SJCRH30 (cell line): ENCODE measurements at places on chromosomes 12 and 14. TPM values are rescaled to one million over a fixed set of nuclear protein-coding genes. Genes with fewer than 3 reads are reported as not detected.

DNA sequence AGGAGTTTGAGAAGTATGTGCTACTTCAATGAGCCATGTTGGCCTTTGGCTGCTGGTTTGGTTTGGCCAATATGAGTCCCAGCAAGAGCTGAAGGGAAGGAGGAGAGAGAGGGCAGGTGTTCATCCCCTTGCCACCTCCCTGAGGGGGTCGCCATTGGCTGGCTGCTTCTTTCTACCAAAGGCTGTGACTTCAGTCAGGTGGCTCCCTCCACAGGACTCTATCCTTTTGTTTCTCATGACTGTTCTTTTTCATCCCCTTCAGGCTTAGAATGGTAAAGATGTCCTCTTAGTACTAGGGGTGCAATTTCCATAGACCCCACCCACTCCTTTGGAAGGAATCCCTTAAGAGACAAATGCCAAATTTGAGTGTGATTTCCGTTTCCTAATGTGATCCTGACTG is 31.2 kb upstream of the OTOGL start:
- H3K4me1 ChIP-seq: no peaks in the 10 kb centered on the region
- H3K27me3 ChIP-seq: no peaks in the 10 kb centered on the region
- no peak for DNase-seq
- H3K36me3 ChIP-seq: no peaks in the 10 kb centered on the region
- no peak overlapping the region for H3K27ac ChIP-seq

DNA sequence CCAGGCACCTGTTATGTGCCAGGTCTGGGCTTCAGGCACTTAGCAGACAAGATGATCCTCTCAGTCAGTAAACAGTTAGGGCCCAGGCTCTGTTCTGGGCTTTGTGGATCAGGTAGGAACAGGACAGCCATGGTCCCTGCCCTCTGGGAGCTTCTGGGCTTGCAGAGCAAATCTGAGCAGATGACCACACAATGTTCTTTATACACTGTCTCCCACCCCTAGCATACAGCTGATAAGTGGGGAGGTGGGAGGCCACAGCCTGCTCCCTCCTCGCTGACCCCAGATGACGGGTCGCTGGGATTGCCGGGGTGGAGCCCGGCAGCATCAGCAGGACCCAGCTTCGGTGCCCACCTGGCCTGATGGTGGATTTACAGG is 53.1 kb upstream of the RIN3 start:
- DNase-seq: no peak
- H3K4me1 ChIP-seq: no peaks in the 10 kb centered on the region
- no peaks in the 10 kb centered on the region for H3K36me3 ChIP-seq
- no peak overlapping the region for H3K27ac ChIP-seq

- DNase-seq: no peak
- H3K27ac ChIP-seq: no peak overlapping the region
- no peaks in the 10 kb centered on the region for H3K4me1 ChIP-seq
- H3K36me3 ChIP-seq: no peaks in the 10 kb centered on the region
- H3K4me3 ChIP-seq: no peak overlapping the region
Observed at GRCh38 chr14:77640756-77641533, 24.5 kb upstream of the SPTLC2 start.

DNA sequence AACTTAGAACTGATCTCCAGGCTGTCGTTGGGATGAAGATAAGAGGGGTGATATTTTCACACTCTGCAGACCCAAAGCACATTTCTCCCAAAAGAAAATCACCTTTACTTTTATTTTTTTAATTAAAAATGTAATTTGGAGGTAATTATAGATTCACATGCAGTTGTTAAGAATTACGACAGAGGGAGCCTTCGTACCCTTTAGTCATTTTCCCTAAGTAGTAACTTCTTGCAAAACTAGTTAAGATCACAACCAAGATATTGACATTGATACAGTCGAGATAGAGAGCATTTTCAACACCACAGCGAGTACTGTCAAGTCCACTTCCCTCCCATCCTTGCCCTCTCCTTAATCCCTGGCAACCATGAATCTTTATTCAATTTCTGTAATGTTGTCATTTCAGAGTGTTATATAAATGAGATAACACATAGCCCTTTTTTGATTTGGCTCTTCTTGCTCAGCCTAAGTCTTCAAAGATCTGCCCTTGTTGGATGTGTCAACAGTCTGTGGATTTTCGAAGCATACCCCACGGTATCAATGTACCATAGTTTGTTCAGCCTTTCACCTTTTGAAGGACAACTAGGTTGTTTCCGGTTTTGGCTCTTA is 39.6 kb downstream of the DNAH10 start:
- H3K4me1 ChIP-seq: no peaks in the 10 kb centered on the region
- no peak overlapping the region for H3K27ac ChIP-seq
- no peaks in the 10 kb centered on the region for H3K36me3 ChIP-seq
- no peak overlapping the region for H3K4me3 ChIP-seq
- H3K27me3 ChIP-seq: no peaks in the 10 kb centered on the region

Gene PZP
- total RNA-seq: not detected in 2 replicates

- no peaks in the 10 kb centered on the region for H3K27me3 ChIP-seq
- DNase-seq: no peak
- H3K27ac ChIP-seq: no peak overlapping the region
Observed at GRCh38 chr14:45038865-45039264, 45.1 kb upstream of the PRPF39 start.

- H3K36me3 ChIP-seq: no peaks in the 10 kb centered on the region
- no peak overlapping the region for H3K4me3 ChIP-seq
- H3K27ac ChIP-seq: no peak overlapping the region
- H3K27me3 ChIP-seq: no peaks in the 10 kb centered on the region
- no peak for DNase-seq
Observed at GRCh38 chr12:127888943-127889719, 377.8 kb upstream of the TMEM132C start.

DNA sequence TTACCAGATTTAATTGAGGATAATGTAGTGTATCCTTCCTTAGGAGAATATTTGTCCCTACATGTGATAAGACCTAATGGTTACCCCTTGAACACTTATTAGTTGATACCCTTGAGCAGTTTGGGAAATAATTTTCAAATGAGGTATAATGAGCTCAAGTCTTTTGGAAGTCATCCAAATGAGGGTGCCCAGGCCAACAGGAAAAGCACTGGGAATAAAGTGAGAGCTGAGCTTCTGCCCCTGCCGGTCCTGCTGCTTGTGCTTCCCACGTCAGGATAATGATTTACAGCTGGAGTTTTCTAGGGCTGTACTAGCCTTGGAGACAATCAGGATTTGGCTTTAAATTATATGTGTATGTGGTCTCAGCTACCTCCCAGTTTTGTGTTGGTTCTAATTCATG is 178.8 kb upstream of the FRMD6 start:
- H3K27ac ChIP-seq: no peak overlapping the region
- H3K4me1 ChIP-seq: no peaks in the 10 kb centered on the region
- no peaks in the 10 kb centered on the region for H3K36me3 ChIP-seq
- no peak overlapping the region for H3K4me3 ChIP-seq
- DNase-seq: no peak
- H3K27me3 ChIP-seq: no peaks in the 10 kb centered on the region

DNA sequence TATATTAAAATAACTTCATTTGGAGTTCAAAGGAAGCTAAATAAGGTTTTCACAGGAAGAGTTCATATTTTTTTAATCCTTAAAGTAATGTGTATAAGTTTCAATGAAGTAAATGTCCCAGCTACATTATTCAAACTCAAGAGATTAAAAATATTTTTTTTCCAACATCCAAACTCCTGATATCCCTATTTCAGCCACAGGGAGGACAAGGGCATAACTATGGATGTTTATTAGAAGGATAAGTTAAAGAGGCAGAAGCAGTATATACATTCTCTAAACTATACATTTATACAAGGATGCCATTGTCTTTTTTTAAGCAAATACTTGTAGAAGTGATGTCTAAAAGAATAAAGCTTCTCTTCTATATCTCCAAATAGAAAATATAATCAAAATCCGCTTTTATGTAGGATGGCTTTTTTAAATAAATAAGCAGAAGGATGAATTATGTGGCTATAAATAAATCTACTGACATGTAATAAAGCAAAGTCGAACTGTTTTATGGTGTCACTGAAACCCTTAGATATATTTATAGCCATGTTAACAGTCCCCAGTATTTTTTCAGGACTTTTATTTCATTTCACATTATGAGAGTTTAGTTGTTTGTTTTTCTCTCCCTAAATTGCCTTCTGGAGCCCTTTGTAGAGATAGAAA is 936.5 kb downstream of the DIO2 start:
- H3K27me3 ChIP-seq: no peaks in the 10 kb centered on the region
- no peak for DNase-seq
- H3K27ac ChIP-seq: no peak overlapping the region

Gene SLCO1B1
- not detected in 2 replicates for total RNA-seq

- no peak overlapping the region for H3K4me3 ChIP-seq
- no peaks in the 10 kb centered on the region for H3K27me3 ChIP-seq
- H3K4me1 ChIP-seq: peaks cover 18% of the 10 kb centered on the region
- no peak for DNase-seq
- no peaks in the 10 kb centered on the region for H3K36me3 ChIP-seq
Observed at GRCh38 chr14:104288272-104288671, 149.9 kb downstream of the KIF26A start.

DNA sequence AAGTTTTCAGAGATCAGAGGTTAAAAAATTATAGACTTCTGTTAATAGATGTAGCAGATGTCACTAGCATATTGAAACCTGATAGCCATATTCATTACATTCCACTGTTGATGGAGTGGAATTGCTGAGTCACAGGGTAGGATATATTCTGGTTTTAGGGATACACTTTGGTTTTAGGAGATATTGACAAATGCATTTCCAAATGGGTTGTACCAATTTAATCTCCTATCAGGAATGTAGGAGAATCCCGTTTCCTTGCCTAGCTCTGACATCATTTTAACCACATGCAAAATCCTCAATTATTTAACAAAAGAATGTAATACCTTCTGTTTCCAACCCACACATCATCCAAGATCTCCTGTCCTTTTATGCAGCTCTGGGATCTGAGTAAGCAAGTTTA is 30.7 kb upstream of the ESR2 start:
- H3K4me3 ChIP-seq: no peak overlapping the region
- peak; percentile 57 for DNase-seq
- H3K36me3 ChIP-seq: no peaks in the 10 kb centered on the region
- no peaks in the 10 kb centered on the region for H3K27me3 ChIP-seq

DNA sequence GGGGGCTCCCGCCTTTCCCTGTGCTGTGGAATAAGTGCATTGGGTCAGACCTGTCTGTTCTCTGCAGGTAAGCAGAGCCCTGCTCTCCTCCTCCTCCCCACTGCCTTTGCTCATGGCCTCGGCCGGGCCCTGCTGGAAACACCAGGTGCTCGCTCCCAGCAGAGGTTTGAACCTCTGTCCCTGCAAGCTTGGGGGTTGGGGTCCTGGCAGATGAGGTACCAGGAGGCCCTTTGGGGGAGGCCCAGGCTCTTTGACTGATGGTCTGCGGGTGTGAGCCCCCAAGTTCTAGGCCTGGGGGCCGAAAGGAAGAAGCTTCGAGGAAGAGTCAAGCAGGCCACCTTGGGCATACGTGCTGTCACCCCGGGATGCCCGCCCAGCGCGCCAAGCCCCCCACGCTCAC is 22.1 kb upstream of the CEP170B start:
- no peak overlapping the region for H3K27ac ChIP-seq
- H3K36me3 ChIP-seq: no peaks in the 10 kb centered on the region
- peaks cover 13% of the 10 kb centered on the region for H3K4me1 ChIP-seq
- no peak overlapping the region for H3K4me3 ChIP-seq

- H3K36me3 ChIP-seq: no peaks in the 10 kb centered on the region
- DNase-seq: no peak
- H3K27me3 ChIP-seq: no peaks in the 10 kb centered on the region; the same call in 1 of the 2 replicates
- no peak overlapping the region for H3K4me3 ChIP-seq
Observed at GRCh38 chr14:72830786-72831594, 62.9 kb downstream of the DPF3 start.
